ENCODE measurements at places on chromosomes 11 and 22.

DNA sequence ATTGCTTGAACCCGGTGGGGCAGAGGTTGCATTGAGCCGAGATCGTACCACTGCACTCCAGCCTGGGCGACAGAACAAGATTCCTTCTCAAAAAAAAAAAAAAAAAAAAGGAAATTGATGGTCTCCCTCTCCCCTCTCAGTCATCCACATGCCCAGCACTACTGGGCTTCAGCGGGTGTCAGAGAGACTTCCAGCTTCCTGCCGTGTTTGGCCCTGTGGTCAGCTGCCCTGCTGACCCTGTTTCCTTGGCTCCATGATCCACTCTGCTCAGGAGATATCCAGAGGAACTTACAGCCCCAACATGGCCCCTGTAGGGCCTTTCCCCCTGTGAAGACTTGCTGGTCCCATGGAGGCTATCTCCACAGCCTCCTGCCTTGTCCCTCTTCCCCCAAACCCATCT, 6.1 kb upstream of the PNPLA3 start:
- no peak for DNase-seq

GRCh38 chr11:14746857-14747395, 103.3 kb downstream of the PDE3B start:
- DNase-seq: no peak

DNA sequence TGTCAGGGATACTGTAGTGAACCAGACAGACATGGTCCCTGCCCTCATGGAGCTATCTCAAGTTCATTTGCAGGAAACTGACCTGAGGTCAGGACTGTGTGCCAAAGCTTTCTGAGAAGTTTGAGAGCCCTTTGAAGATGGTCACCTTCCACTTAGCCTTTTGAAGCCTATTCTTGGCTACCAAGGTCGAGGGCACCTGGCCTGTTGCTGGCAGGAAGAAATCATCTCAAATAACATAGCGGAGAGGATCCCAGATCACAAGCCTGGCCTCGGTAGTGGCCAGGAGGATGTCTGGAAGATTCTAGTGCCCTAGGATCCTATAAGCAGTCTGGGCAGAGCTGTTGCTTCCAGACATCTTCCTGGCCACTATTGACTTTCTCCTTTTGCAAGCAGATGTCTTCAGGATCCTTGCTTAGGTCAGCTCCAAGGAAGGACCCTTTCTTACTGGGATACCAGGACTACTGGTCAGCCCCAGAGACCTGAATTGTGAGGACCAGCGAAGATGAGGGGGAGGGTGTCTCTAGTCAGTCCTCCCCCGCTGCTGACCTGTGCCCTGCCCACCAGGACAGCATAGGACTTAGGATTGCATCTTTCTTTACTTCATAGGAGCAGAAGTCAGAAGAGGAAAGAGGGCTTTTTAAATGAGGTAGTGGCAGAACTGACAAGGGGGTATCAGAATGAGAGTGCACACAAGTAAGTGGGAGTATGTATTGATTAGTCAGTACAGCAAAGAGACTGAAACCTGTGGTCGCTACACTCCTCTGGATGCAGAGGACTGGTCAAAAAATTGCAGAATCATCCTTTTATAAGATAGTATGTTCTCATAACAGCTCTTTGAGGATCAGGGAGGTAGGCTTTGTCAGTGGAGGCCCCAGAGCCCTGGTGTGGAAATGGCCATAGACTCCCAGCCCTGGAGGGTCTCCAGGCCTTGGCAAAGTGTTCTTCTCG, 94.8 kb downstream of the TEAD1 start:
- no peak for DNase-seq

DNA sequence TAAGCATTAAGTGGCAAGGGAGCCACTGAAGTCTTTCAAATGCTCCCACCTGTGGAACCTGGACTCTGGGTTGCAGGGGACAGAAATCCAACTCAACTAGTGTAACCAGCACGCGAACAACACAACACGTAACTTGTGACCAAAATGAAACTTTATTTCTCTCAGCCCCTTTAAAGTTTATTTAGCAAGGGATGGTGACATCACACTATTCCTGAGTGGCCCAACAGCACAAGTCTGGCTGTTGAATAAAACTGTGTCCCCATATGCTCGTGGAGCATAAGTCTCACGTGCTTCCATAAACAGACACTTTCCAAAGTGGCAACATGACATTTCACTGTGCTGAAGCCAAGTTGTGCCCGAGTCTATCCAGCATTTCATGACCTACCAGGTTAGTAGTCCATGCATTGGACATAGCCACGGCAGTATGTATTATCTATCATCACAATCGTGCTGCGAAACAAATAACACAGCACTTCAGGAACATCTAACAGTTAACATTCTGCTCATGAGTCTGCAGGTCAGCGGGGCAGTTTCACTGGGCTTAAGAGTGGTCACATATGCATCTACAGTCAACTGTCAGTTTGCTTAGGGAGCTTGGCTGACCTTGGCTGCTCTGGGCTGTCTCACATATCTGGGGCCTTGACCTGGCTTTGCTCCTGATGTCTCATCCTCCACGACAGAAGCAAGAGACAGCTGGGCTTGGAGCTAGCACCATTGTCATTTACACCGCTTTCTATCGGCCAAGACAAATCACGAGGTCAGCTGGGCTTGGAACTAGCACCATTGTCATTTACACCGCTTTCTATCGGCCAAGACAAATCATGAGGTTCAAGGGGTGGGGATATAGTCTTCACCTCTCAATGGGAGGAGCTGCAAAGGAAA, 35.0 kb upstream of the LMO2 start:
- DNase-seq: no peak

DNA sequence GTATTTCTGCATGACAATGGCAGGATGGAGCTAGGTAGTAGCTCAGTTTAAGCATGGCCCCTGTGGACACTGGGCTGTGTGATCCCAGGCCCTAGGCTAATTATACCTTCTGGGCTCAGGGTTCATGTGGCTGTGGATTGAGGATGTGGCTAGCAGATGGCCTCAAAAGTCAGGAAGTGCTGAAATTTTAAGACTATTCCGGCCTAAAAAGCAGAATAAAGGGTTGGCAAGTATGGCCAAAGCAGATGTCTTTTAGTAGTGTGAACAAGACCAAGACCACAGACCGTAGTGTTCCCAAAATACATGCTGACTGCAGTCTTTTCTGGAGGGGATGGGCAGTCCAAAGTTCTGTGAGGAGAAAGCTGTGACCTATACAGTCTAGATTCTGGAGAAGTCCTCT, 115.7 kb upstream of the RAG2 start:
- DNase-seq: no peak

DNA sequence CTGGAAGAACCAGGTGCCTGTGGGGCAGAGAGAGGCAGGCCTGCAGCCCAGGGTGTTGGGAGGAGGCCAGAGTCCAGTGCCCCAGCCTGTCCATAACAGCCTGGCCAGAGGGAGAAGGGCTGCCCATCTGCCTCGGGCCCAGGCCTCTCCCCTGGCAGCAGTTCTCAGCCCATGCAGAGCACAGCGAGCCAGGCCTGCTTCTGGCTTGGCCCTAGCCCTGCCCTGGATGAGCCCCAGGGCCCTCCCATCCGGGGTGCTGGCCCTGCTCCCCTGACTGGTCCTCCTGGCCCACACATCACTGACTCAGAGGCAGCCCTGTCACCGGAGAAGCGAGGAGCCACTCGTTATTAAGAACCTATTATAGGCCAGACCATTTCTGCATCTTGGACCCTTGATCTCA, 19.7 kb upstream of the MYRF start:
- no peak for DNase-seq

DNA sequence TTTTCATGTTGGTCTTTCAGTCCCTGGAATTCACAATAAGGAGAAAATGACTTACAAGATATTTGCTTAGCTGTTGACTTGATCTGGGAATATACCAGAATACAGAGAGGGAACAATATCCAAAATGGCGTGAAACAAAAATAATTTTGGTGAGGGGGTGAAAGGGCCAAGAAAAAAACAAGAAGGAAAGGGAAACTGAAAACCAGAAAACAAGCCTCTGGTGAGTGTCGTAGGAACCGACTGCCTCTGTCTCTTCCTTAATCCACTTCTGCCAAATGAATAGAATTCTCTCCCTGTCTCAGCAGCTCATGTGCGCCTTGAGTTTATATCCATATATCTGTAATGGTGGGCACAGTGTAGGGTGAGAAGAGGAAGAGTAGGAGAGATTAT, 367.6 kb downstream of the ETS1 start:
- DNase-seq: no peak

DNA sequence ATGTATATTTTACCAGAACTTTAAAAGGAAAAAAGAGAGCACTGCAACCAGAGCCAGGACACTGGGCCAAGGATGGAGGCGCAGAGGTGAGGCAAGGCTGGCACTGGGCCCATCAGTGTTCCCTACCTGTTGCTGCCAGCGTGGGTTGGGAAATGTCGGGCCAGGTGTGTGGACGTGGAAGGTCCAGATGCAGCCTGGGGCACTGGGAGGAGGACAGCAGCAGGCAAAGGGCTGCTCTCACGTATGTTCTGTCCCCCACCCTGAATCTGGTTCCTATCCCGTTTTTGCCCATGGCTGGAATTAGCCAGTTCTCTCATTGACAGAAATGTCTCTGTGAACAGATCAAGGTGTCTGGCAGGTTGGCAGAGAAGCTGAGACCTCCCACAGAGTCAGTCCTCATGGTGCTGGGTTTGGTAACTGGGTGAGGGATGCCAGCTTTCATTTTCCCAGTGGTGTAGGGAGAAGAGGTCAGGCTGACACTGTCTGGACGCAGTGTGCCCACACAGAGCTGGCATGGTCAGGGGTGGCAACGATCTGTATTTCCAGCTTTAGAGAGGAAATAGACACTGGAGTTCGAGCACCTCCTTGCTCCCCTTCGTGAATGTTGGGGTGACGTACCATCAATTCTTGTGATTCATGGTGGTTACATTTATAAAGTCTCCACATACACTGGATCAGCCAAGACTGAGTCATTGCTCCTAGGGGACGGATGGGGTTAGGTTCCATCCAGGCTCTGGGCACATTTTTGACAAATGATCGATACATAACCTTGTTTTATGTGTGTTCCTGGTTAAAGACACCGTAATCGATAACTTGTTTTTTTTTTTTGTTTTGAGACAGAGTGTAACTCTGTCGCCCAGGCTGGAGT, 4.3 kb upstream of the PNPLA3 start:
- DNase-seq: no peak

- DNase-seq: no peak
Measured at GRCh38 chr11:114607753-114608459, 12.3 kb upstream of the NXPE4 start.

GRCh38 chr11:12375720-12376119, 1.7 kb upstream of the PARVA start:
- no peak for DNase-seq

- DNase-seq: no peak
Measured at GRCh38 chr11:122804161-122804560, 34.1 kb upstream of the CRTAM start.

All from CD4-positive, alpha-beta T cell treated with Interleukin-4 for 1 hour (primary cell).